ENCODE measurements at places on chromosomes 1 and 21.

- DNase-seq = no peak
Measured at GRCh38 chr1:198318085-198318484, 161.3 kb downstream of the NEK7 start.

- no peak for DNase-seq
Measured at GRCh38 chr1:56074007-56074651, 505.2 kb downstream of the PLPP3 start.

- DNase-seq = peak; percentile 70
Measured at GRCh38 chr1:31548907-31549808, 27.2 kb upstream of the TINAGL1 start.

- DNase-seq = peak; percentile 83
Measured at GRCh38 chr1:226643177-226643576, 94.6 kb downstream of the STUM start.

GRCh38 chr1:46039571-46040052 lies 92.8 kb downstream of the PIK3R3 start:
- no peak for DNase-seq

GRCh38 chr1:234865171-234866006 lies 255.4 kb upstream of the IRF2BP2 start:
- no peak for DNase-seq

DNA sequence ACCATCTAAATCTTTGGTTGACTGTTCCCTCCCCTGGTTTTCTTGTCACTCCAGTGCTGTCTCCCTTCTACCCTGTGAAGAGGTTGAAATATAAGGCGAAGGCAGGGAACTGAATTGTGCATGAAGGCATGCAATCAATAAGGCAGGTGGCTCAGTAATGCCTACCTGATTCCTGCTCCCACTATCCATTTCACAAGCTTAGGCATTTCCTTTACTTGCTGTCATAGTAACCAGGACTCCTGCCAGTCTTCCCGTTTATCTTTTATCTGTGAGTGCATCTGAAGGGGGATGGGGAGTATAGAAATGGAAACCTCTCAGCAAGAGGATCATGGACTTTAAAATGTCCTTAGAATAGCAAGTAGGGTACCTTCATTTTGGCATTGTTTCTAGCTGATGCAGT lies 40.5 kb downstream of the MRPS6 start:
- no peak for DNase-seq

DNA sequence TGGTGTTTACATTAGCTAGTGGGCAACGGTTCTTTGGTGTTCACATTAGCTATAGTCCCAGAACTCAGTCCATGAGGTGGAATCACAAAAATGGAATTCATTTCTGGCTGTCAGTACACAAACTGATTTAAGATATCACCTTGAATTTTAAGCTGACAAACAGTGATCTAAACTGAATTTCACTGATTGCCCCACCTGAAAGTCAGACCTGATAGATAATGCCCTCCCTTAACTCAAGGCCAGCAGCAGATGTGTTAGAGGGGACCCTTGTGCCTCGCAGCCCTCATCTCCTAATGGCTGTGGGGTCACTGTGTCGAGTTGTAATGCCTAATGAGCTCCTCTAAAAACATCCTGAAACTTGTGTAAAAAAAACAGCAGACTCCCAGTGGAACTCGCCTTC lies 8.6 kb downstream of the ARF1 start:
- no peak for DNase-seq

DNA sequence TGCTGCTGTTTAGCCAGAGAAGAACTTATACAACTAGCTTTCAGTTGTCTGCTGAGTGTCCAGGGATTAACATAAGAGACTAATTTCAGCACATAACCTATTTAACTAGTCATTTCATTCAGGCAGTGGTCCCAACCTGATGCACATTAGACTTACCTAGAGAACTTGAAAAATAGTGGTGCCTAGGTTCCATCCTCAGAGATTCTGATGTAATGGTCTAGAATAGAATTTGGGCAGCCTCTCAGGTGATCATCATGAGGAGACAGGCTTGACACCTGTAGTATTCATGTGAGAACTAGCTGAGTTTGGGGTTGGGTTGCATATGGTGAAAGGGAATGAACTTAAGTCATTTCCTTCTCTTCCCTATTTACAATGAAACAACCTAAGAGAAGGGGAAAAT lies 24.8 kb downstream of the CNST start:
- no peak for DNase-seq

DNA sequence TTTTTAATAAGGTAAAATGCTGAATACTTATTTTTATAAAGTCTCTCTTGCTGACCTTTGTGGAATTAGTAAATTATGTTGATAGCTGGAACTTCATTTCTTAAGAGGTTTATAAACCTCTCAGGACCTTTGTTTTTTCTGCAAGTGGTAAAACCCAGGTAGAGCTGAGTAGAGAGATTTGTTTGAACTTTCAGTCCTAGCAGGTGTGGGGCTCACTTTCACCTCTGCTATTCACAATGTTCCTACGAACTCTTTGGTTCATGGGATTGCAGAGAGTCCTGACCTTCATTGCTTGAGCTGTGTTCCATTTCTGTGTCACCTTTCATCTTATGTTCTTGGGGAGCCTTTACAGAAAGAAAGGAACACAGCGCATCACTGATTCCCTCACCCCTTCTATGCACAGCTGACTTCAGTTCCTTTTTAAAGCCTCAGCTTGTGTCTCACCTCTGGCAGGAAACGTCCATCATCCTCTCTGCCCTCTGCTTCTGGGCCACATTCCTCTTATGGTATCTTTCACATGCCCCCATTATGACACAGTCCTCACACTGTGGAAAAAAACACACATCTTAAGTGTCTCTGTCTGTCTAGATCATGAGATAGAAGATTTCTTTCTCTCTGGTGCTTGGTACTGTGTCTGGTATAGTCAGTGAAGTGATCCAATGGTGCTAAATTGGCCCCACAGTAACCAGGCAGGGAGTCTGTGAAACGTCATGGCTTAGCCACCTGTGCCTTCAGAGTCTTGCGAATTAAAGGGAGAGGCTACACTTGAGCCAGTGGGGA lies 262.5 kb upstream of the B3GALT2 start:
- DNase-seq = peak; percentile 15

GRCh38 chr21:18460979-18461378 lies 57.4 kb upstream of the TMPRSS15 start:
- DNase-seq = no peak

GRCh38 chr1:31583995-31584868 lies 7.9 kb downstream of the TINAGL1 start:
- no peak for DNase-seq

DNA sequence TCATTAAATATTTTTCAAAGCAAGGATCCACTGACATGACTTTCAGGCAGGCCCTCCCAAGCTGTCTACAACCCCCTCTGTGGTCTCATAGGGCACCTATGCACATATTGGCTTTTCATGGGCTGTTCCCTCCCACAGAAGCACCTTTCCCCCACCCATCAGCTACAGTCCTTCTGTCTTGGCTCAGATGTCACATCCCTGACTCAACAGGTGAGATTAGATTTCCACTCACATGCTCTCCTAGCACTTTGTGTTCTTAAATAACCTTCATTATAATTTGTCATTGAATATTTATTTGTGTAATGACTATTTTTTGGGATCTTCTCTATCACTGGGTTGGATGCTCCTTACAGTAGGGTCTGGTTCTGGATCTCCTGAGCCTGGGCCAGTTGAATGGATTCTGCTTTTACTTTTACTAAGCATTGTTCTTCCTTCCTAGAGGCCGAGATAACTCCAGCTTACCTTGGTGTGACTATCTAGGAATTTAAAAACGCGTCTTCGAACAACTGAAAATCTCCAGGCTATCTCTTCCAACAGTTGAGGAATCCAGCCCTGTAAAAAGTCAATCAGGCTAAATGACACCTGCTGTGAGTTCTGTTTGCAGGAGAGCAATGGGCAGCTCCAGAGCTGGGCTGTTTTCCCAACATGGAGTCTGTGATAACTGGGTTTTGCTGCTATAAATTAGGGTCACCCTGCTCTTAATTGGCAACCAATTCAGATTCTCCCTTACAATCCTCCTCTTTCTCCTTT lies 16.2 kb downstream of the ROR1 start:
- no peak for DNase-seq

DNA sequence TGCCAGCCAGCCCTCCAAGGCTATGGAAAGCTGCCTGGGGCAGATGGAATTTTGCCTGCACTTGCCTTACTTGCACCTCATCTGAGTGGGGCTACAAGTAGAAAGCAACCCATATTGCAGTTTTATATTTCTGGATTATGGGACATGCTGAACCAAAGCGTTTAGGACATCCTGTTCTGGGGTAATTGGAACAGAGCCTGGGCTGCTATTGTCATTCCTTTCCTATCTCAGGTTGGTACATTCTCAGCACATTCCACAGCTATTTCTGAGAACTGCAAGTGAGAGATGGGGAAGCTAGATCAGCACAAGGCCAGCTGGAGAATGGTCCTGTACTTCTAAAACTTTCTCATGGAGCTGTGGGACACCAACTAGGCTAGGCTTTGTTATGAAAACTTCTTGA lies 713.8 kb downstream of the KCNT2 start:
- DNase-seq = no peak

DNA sequence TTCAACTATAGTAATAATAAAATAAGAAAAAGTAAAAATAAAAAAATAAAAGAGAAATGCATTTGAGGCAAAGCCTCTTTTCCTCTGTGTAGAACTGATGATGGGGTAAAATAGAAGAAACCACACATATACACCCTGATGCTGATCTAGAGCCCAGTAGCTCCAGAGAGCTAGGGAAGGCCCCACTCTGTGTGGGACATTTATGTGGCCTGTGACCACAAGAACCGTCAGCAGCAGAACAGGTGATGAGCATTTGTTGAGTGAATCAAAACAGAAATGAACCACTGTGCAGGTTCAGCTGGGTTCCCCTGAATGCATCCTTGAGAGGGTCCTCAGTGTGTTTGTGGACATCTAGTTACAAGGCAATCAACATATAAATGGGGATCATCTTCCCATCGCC lies 221.8 kb upstream of the HOOK1 start:
- no peak for DNase-seq

DNA sequence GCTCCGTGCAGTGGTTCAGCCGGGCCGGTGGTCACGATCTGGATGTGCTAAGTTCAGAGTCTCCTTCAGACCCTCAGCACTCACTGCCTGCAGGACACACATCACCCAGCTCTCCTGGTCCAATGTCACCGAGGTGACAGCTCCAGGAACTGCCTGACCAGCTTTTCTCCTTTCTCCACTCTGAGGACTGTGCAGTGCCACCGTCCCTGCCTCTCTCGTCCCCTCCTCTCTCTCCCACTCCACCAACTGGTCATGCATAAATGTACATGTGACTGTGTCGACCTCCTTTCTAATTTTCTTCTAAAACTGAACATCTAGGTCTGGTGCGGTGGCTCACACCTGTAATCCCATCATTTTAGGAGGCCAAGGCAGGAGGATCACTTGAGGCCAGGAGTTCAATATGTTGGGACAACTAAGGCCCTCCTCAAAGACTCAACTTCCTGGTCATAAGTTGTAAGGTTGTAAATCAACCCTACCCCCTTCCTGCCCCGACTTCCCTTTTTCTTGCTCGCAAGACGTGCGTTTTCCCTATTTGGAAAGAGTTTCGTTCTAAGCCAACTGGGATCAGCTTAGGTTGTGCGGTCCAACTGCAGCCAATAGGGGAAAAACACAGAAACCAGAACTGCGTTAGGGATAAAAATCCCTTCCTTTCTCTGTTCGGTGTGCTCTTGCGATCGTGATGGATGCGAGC lies 53.1 kb downstream of the MEGF6 start:
- DNase-seq = no peak

DNA sequence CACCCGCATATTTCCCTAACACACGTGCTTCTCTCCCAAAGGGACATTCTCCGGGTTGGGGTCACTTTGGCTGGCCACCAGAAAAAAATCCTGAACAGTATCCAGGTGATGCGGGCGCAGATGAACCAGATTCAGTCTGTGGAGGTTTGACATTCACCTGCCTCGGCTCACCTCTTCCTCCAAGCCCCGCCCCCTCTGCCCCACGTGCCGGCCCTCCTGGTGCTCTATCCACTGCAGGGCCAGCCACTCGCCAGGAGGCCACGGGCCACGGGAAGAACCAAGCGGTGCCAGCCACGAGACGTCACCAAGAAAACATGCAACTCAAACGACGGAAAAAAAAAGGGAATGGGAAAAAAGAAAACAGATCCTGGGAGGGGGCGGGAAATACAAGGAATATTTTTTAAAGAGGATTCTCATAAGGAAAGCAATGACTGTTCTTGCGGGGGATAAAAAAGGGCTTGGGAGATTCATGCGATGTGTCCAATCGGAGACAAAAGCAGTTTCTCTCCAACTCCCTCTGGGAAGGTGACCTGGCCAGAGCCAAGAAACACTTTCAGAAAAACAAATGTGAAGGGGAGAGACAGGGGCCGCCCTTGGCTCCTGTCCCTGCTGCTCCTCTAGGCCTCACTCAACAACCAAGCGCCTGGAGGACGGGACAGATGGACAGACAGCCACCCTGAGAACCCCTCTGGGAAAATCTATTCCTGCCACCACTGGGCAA lies 59.1 kb downstream of the LACTBL1 start:
- DNase-seq = no peak

- no peak for DNase-seq
Measured at GRCh38 chr1:153277852-153278251, 18.4 kb downstream of the LORICRIN start.

DNA sequence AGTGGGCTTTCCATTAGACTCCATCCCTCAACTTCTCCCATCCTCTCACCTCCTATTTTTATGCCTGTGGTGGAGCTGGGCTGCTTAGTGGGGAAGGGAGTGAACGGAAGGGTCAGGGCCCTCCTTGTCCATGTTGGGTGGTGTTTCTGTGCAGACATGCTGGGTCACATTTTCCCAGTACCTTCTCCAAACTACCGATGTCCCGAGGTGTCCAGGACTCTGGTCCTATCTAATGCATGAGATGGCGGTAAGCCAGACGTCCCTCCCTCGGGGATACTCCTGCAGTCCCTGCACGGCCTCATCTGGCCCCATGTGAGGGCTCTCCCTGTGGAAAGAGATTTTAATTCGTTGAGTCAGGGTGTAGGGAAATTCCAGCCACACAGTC lies 61.0 kb downstream of the OBSCN start:
- DNase-seq = no peak

DNA sequence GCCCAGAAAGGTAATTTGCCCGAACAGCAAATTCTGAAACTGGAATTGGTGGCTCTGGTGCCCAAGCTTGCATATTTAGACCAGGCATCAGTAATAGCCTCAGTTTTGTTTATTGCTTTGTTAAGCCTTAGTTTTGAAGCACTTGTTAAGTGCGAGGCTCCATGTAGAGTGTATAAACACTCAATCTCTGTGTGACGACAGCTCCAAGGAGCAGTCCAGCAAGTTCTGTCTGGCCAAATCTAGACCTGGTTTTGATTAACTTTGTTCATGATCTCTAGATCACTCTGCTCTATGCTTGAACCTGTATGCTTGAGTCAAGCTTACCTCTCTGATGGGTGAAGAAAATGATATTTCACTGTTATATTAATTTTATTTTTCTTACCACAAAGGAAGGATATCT lies 37.4 kb downstream of the DOP1B start:
- no peak for DNase-seq
